Mucosa of gallbladder (tissue), 1 donor: ENCODE measurements at places on chromosomes 4 and X. TPM values are rescaled to one million over a fixed set of nuclear protein-coding genes. Genes with fewer than 3 reads are reported as not detected.

DNA sequence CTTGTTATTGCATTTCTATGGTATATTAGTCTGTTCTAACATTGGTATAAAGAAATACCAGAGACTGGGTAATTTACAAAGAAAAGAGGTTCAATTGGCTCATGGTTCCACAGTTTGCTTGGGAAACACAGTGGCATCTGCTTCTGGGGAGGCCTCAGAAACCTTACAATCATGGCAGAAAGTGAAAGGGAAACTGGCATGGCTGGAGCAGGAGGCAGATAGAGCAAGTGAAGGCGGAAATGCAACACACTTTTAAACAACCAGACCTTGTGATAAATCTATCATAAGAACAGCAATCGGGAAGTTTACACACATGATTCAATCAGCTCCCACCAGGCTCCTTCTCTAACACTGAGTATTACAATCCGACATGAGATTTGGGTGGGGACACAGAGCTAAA, 346.6 kb upstream of the GNPDA2 start:
- no peak for DNase-seq

DNA sequence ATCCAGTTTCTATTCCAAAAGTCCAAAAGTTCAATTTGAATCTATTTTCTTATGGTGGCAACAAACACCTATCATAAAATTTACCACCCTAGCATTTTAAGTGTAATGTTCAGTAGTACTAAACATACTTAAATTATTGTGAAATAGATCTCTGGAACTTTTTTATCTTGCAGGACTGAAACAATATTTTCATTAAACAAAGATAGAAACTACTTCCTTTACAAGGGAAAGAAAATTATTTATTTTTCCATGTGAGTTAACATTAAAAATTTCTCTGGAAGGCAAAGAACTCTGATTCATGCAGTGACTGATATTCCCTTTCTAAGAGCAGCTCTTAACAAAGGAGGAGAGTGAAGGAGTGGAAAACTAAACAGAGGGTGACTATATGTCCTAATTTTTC, 40.2 kb downstream of the ADH7 start:
- no peak for DNase-seq

DNA sequence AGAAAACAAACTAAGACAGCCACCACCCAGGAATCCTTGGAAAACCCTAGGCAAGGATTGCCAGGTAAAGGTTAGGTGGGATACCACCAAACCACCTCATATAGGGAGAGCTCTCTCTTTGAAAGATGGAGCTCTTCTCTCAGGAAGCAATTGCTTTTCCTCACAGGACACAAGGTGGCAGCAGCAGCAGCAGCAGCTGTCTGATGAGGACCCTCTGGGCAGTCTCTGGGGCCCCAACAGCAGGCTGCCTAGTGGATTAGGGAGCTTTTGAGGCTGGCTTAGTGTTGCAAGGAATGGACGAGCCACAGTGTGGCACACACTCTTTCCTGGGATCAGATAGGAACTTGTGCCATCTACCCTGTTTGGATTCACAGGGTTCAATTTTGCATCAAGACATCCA, 41.4 kb upstream of the CHRDL1 start:
- no peak for DNase-seq

DNA sequence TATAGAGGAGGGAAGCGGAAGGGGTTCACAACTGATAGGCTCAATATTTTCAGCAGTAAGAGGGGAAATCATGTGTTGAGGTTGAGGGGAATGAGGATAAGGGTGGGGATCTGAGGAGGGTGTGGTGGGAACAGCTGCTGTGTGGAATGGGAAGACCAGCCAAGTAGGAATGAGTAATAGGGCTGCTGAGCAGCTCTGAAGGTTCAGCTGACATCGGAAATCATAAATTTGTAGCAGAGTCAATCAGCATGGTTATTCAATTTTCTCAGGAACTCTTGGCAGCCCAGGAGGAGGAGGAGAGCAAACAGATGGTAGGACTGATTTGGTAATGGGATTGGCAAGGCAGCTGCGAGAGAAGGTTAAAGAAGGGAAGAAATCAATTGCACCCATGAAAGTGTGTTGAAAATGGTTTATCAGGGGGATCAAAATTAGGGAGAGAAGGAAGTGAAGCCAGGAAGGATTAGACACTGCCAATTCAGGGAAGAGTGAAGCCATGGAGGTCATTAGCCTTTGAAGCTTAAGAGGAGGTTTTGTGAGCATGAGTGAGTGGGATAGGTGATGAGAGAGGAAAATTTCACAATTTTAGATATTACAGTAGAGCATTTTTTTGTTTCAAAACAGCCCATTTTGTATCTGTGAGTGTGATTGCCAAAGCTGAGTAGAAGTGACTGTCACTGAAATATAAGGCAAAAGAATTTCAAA, 82.6 kb downstream of the PCDH7 start:
- no peak for DNase-seq

DNA sequence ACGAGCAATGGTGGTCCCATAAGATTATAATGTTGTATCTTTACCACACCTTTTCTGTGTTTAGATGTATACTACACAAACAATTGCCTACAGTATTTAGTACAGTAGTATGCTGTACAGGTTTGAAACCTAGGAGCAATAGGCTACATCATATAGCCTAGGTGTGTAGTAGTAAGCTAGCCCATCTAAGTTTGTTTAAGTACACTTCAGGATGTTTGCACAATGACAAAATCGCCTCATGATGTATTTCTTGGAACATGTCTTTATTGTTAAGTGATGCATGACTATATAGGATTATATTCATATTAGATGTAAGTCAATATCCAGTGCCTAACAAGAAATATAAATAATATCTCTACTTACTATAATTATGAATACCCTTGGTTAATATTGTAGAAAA, 104.6 kb downstream of the SLC10A6 start:
- DNase-seq, result no peak

AREG gene
- total RNA-seq, result 9.9 TPM

SPP1 gene
- total RNA-seq, result 3,399 TPM

PABPC4L gene
- 1.1 TPM for total RNA-seq

DNA sequence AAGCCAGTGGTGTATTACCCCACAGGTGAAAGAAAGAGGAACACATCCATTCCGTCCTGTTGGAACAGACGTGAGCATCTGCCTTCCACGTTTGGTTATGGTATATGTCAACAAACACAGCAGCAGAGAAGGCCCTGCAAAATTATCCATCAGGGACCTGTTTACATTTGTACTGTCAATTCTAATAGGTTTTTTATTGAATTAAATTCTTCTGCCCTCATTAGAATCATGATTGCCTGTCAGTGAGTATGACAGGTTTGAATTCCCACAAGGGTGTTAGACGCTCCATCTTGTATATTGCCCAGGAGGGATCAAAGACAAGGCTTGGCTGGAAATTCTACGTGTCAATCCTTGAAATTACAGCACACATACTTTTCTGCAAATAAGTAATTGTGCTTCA, 339.9 kb upstream of the NOCT start:
- no peak for DNase-seq

DNA sequence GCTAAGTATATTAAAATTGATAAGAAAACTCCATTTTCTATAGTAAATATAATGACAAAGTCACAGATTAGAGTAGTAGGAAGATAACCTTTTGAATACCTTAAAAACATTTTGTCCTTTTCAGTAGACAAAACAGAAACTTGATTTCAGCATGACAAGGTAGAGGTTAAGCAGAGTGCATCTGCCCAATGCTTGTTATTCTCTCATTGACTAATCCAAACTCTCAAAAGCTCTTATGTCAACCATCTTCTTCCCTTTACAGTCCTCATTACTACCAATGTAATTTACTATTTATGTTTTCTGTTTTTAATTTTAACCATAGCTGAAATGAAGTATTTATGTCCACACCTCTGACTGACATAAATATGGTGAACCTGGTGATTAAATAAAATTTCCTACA, 11.1 kb downstream of the NIPAL1 start:
- no peak for DNase-seq

USP17L5 gene
- not detected for total RNA-seq

DNA sequence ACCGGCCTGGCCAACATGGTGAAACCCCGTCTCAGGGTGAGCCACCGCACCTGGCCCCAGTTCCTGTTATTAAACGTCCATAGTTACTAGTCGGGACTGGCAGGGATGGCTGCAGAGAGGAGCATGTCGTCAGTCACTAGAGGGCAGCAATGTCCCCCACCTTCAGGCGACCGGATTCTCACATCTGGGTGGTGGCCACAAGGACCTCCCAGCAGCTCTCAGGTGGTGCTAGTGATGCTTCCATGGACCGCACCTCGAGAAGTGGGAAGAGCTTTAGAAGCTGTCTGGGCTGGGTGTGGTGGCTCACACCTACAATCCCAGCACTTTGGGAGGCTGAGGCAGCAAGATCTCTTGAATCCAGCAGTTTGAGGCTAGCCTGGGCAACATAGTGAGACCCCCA, 13.3 kb upstream of the IL3RA start:
- DNase-seq, result peak; percentile 30

- no peak for DNase-seq
Measured at GRCh38 chr4:41696131-41696530, 52.4 kb downstream of the PHOX2B start.

- DNase-seq, result no peak
Measured at GRCh38 chrX:24355095-24355494, 5.3 kb upstream of the SUPT20HL1 start.

DNA sequence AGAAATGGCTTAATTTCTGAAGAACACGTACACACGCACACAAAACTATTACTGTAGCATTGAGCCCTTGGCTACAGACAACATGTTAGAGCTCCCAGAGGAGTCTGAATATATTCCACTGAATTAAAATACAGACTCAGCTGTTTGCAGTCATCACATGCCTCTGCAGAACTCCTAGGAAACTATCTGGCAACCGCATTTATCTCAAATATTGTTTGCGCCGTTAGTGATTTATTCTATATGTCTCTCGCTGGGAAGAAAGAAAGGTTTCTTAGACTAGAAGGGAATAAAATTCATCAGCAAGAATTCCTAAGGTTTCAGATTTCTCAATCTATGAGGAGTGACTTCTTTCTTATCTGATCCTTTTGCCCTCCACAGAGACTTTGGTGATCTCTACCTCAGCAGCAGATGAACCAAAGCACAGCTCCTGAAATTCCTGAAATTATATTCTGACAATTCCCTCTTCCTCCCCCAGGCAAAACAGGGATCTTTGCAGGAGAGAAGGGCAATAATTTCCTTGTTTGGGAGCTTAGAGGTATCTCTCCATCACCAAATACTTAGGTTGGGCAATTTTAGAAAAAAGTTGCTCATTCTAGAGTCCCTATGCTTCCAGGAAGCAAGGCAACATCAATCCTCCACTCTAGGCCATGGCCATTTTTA, 199.2 kb downstream of the APBB2 start:
- DNase-seq, result no peak

DNA sequence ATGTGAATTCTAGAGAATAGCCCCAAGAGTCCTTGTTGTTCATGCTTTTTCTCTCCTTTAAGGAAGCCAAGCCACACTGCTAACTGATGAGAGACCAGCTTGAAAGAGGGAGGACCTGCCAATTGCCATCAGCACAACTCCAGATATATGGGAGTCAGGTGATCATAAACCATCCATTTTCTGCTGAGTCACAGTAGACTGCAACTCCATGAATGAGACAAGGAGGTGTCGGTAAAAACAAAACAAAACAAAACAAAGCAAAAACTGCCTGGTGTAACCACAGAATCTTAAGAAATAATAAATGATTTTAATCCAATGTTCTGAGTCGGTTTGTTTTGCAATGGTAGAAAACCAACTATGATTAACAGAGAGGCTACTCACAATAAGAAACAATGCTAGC, 837.3 kb downstream of the PCDH7 start:
- DNase-seq, result no peak

- DNase-seq, result no peak
Measured at GRCh38 chr4:153418121-153418520, 48.0 kb upstream of the TMEM131L start.

- no peak for DNase-seq
Measured at GRCh38 chr4:137359691-137360315, 172.5 kb downstream of the PCDH18 start.

GRCh38 chrX:56726605-56727004, 2.4 kb upstream of the NBDY start:
- peak; percentile 20 for DNase-seq

DNA sequence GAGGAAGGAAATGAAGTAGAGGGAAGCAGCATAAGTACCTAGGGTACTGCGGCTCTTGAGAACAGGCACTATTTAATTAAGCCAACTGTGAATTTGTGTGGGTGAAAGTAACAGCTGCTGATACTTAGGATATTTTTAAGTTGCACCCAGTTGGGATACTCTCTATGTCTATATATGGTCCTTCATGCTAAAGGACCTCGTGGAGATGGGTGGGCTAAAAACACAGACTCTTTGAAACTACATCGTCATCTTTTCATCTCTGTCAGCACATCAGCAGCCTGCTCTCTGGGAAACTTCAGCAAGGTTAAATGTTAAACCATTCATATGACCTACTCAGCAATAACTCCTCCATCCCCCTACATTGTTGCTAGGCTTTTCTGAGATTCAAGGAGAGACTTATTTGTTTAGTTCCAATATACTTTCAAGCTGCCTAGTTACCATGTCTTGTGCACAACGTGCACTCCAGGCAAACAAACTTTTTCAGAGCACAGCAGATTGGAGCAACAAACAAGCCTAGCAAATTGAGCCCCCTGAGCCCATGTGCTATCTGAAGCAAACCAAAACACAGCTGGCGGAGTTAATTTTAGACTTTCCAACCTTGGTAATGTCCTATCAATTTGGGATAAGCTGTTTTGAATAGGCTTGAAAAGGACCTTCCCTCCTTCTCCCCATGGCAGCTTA, 6.2 kb upstream of the MOB1B start:
- no peak for DNase-seq

- no peak for DNase-seq
Measured at GRCh38 chr4:20638825-20639224, 61.4 kb upstream of the PACRGL start.

DNA sequence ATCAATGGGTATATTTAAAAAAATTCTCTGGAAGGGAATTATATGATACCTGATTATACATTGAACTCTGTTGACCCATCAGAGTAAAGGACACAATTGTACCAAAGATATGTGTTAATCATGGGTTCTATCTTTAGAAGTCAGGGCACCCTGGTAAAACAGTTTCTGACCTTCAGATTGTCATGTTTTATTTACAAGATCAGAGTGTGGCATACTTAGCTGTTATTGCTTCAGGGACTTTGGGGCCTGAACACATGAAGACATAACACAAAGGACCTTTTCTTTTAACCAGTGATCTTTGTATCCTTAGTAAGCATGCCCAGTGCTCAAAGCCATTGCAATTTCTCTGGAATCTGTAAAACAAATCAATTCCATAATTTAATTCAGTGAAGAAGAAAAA, 204.8 kb upstream of the RPS6KA3 start:
- DNase-seq, result no peak

SSX2B gene
- 0.26 TPM for total RNA-seq

TMSB15C gene
- 2.4 TPM for total RNA-seq
